ENCODE measurements at places on chromosomes 2 and 18.

DNA sequence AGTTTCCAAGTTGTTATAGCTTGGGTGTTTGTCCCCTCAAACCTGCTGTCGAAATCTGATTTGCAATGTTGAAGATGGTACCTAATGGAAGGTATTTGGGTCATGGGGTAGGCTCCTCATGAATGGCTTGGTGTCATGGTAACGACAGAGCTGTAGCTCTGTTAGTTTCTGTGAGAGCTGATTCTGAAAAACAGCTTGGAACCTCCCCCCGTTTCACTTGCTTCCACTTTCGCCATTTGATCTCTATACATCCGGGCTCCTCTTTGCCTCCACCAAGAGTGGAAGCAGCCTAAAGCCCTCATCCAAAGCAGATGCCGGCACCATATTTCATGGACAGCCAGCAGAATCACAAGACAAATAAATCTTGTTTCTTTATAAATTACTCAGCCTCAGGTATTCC, 1035.1 kb upstream of the SLC39A10 start:
- no peak for DNase-seq

- DNase-seq = no peak
Observed at GRCh38 chr2:240904216-240905175, 1.6 kb upstream of the CROCC2 start.

GRCh38 chr2:71602581-71602980, 149.2 kb downstream of the DYSF start:
- no peak for DNase-seq

GRCh38 chr2:6352906-6353515, 512.7 kb downstream of the CMPK2 start:
- DNase-seq = no peak

GRCh38 chr18:43919551-43919950, 642.3 kb upstream of the SYT4 start:
- DNase-seq = no peak

- DNase-seq = no peak
Observed at GRCh38 chr2:12856934-12857601, 140.3 kb downstream of the TRIB2 start.

DNA sequence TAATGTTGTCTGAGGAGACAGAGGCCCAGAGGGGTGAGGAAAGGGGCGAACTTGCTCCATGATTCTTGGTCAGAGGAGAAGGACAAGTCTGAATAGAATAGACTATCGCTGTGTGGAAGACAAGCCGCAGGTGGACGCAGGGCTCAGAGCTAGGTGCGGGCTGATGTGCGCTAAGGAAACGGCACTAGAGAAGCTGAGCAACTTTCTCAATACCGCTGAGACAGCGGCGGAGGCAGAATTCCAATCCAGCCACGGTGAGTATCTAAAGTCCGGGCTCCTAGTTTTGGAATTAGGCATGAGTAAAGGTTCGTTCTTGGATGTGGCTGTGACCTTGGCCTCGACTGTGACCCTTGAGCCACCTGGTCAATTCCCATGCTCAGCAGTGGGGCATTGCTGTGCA, 47.8 kb downstream of the CAPN13 start:
- DNase-seq = no peak

DNA sequence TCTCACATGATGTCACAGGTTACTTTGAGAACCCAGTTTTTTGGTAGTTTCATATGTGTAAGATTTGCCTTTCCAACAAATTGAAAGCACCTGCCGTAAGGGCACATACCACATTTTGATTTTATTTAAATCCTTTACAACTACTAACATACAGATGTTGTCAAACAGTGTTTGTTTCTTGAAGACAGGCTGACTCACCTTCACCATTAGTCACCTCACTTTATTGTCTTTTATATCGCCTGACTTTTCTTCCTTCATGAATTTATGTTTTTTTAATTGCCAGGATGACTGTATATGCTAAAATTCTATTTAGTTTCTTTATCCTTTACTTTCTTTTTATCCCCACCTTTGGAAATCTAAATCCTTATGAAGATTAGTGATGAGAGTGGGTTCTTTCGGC, 886.7 kb downstream of the SUCLG1 start:
- DNase-seq = no peak

- no peak for DNase-seq
Observed at GRCh38 chr2:101188683-101189405, 37.7 kb upstream of the TBC1D8 start.

DNA sequence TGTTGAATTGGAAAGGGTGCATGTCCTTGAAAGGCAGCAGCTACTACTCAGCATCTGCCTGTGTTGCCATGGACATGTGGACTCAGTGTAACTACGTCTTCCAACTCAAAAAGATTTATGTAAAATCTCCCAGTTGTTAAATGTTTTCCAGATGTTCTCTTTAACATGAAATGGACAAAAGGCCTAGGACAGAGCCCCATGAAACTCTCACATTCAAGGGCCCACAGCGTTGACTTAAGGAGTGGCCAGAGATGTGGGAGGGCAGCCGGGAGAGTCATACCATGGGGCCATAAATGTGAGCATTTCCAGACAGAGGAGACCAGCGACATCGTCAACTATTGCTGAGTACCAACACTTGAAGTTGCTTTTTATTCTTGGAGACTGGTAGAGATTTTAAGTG, 9.9 kb downstream of the SLC3A1 start:
- DNase-seq = no peak

GRCh38 chr18:74023220-74023619, 124.4 kb downstream of the FBXO15 start:
- DNase-seq = no peak
